ENCODE measurements at places on chromosomes 12 and 14.

- DNase-seq, result no peak
Measured at GRCh38 chr12:94172973-94173372, 24.6 kb downstream of the PLXNC1 start.

GRCh38 chr12:44511289-44511688 is 364.8 kb downstream of the NELL2 start:
- no peak for DNase-seq

GRCh38 chr12:113924341-113924740 is 41.8 kb downstream of the RBM19 start:
- no peak for DNase-seq

GRCh38 chr12:11922361-11922760 is 148.4 kb upstream of the BCL2L14 start:
- no peak for DNase-seq

DNA sequence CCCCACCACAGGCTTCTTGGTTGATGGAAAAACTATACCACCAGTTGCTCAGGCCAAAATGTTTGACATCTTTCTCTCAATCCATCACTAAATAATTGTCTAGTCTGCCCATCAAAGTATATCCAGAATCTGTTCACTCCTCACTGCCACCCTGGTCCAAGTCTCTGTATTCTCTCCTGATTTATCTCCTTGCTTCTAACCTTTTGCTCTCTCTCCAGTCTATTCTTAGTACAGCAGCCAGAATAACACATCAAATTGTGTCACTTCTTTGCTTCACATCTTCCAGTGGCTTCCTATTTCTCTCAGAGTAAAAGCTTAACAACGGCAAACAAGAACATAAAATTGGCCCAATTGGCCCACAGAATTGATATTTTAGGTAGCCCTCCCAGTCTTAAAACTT is 272.8 kb downstream of the IPO8 start:
- no peak for DNase-seq

GRCh38 chr12:40093512-40093911 is 12.4 kb downstream of the SLC2A13 start:
- DNase-seq, result no peak

DNA sequence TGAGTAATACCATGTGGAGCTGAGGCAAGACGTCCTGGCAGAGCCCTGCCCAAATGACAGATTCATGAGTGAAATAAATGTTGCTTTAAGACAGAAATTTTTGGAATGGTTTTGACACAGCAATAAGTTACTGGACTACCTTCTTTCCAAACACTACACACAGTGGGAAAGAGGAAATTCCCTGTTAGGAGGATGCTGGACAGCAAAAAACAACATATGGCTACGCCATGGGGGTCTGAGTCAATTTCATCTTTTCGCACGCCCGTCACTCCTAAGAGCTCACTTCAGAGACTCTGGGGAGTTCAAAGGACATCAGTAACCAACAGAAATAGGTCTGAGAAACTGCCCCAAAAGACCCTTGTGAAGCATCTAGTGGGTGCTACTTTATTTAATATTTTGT is 55.4 kb downstream of the TMEM132C start:
- no peak for DNase-seq

- no peak for DNase-seq
Measured at GRCh38 chr14:60905923-60906322, 75.0 kb downstream of the TRMT5 start.

GRCh38 chr12:45674181-45674977 is 55.1 kb upstream of the ARID2 start:
- no peak for DNase-seq

DNA sequence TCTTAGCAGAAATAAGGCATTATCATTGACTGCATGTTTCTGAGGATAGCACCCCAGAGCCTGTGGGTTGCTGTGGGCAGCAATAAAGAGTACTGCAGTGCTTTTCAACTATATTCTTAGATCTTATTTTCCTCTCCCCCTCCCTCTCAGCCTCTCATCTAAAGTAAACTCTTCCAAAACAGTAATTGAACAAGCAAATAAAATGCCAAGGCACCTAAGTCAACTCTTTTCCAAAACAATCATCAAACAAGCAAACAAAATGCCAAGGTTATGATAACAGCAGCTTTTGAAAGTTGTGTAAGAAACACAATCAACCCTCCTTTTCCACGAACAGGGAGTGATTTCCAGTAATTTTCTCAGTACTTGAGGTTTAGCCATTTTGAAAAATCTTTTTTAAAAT is 1542.6 kb downstream of the AACS start:
- DNase-seq, result no peak

GRCh38 chr12:130642856-130643255 is 73.2 kb downstream of the RIMBP2 start:
- DNase-seq, result no peak

DNA sequence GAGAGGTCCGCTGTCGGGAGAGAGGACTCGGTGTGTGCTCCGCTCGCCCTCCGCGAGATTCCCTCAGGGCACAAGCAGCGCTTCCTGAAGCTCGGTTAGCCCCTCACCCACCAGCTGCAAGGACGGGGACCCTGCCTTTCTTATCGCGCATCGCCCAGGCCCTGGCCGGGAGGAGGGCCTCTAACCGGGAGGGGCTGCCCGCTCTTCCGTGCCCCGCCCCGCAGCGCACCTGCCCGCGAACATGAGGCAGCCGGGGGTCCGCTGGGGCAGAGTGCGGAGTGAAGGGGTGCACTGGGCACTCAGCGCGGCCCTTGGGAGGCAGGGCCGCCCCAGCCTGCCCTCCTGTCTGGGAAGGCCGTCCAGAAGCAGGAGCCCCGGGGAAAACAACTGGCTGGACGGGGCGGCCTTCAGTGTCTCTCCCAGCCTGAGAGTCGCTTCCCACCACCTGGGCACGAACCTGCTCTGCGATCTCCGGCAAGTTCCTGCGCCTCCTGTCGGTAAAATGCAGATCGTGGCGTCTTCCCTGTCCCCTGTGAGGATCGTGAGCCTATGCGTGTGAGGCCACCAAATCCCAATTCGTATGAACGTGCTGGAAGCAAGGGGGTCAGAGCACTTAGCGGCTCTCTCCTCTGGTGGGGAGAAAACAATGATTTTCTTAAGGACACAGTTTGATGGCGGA is 28.0 kb upstream of the ADIPOR2 start:
- DNase-seq, result peak; percentile 37

GRCh38 chr12:125395583-125396215 is 330.5 kb downstream of the AACS start:
- no peak for DNase-seq

DNA sequence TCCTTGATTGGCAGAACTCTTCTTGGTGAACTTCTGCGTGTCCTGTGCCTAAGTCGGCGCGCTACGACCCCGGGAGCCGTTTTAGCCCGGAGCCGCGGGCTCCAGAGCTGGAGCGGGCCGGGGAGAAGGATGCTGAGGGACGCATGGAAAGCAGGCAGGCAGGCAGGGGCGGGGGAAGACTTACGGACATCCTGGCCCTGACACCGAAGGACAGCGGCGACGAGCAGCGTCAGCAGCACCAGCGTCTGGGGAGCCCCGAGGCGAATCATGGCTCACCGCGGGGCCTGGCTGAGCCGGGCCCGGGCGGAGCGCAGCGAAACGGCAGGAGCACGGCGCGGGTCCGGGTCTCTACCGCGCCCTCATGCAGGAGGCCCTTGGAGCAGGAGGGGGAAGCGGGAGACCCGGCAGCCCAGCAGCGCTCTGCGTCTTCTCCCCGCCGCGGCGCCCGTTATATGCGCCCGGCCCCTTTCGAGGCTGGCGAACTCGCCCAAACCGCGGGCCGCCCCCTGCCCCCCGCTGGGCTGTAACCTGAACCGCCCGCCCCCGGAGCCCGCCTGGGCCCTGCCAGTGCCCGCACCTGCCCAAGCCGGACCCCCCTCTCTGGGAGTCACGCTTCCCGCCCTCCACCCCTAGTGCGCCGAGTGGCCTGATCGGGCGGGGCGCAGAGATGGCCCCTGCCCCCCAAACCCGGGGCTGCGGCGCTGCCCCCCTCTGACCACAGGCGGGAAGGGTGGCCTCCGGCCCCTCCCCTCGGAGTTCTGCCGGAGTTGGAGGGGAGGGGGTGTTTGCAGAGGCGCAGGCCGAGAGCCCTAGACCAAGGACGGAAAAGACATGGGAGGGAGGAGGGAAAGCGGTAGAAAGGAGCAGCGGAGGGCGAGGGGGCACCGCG is at the start of gene COL2A1:
COL2A1 (minus strand) TSS at position 424 of the 889 bp plus-strand sequence; CDS start at position 269, 155 bp downstream.
- peak; percentile 52 for DNase-seq

- no peak for DNase-seq
Measured at GRCh38 chr12:29709496-29710040, 74.2 kb downstream of the TMTC1 start.

DNA sequence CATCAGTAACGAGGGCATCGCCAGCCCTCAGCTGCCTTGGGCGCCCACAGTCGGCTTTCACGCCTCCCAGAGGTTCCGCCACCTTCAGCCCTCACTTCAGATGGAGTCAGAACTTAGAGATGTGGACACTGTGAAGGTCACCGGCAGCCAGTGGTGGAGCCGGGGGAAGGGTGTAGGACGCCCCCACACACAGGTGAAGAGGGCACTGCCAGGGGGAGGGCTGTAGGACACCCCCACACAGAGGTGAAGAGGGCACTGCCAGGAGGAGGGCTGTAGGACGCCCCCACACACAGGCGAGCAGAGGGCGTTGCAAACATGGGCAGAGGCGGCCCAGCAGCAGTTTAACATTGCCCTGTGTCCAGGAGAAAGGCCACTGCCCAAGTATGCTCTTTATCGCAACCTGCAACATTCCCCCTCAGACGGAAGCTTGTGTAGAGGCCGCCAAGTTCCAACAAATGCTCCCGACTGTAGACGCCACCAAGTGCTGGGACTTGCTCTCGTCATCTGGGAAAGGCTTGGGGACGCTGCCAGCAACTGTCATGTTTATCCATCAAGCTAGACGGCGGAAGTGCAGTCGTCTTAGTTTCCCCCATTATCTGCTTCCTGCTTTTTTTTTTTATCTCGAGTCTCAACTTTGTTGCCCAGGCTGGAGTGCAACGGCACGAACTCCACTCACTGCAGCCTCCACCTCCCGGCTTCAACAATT is 4.9 kb upstream of the ANKLE2 start:
- no peak for DNase-seq

- DNase-seq, result no peak
Measured at GRCh38 chr14:81033698-81034240, 78.3 kb downstream of the TSHR start.

DNA sequence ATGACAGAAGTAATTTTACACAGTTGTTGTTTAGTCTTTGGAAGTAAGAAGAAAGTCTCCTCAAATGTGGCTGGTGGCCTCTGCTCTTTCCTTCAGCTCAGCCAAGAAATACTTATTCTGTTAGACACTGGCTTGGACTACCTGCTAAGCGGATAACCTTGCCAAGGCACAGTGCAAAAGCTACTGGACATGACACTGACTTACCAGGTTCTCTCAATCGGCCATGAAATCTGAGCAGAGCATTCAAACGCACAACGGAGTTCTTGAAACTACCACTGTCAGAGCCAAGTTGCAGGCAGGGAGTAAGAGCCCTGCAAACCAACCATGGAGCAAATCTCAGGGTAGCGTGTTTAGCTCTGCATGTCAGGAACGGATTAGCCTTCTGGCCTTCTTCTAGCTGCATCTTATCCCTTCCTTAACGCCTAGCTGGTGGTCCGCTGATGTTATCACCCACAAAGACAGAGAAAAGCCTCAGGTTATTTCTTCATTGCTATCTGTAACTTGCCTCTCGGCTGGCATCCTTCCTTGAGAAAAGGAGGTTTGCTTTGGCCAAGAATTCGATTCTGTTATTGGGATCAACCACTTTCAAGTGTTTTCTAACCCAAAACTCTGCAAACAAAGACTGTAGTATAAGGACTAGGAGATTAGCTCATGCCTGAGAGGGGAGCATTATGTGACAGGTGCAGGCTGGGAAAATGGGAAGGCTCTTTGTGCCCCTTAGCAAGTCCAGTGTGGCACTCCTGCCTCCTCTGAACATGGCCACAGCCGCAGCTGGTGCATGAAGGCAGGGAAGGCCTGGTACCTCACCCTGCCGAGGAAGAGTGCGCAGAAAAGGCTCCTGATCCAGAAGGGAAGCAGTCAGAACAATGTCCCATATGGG is 223.4 kb downstream of the GLT1D1 start:
- DNase-seq, result no peak

GRCh38 chr14:66117600-66117999 is 368.6 kb upstream of the CCDC196 start:
- DNase-seq, result no peak

DNA sequence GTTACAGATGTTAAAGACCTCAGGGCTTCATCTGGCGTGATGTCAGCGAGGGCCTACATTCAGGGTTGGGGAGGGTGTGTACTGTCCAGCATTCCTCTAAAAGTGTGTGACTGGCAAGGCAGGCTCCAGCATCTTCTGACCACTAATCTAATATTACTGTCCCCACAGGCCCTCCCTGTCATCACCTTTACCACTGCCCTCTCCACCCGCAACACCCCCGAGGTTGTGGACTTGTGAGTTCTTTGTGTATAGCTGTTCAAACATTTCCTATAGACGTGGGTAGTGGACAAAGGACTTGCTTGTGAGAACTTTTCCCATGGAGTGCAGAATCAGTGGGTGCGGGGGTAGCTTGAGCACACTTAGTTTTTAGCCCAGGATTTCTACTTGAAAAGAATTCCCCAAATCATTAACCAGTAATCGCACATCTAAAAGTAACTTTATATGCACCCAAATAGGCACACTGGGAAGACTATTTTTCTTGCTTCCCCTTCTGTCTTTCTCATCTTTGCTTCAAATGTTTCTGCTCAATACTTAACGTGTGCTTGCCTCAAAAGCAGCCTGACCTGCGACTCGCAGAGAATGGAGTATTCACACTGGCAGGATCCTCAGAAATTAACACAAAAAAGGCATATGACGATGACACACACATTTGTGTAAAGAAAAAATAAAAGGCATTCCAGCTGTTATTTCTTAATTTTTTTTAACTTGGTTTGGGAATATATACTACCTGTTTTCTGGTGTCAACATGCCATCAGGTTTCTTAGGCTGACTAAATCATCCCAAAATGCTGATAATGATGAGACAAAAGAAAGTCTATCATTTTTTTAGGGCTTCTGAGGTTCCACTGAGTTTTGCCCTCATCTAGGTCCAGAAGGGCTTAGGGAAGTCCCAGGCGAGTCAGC is 158.4 kb upstream of the HIF1A start:
- peak; percentile 21 for DNase-seq

GRCh38 chr14:72054911-72055310 is 122.7 kb downstream of the RGS6 start:
- no peak for DNase-seq

DNA sequence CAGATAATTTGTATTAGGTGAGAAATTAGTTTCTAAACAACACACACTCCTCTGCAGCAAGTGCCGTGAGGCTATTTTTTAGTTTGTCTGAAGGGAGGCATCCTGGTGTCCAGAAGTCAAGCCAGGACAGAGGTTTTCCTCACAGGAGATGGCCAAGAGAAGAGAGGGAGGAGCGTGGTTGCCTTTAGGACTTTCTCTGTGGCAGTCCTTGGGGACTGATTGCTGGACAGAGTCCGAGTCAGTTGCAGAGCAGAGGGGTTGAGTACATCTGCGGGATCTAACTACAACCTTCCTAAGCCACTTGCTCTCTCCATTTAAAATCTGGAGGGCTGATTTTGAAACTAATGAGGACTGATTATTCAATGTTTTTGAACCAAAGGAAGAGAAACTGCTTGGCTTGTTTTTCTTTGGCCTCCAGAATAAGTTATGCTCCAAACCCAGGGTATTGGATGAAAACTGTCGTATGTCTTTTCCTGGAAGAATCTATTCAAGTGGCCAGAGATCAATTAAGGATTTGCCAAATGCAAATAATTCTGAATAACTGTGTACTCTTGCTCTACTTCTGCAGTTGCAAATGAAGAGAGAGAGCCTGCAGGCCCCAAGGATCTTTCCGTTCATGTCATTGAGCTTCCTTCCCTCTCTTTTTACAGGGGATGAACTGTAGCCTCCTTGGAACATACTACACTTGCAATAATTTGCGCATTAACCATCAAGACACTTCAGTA is 1.2 kb downstream of the SLCO1C1 start:
- no peak for DNase-seq

All from activated T-cell treated with anti-CD3 and anti-CD28 coated beads, Interleukin-2, amount 50 U/mL, for 48 hours (primary cell).